ENCODE measurements at places on chromosomes 7 and 10.

GRCh38 chr7:108528183-108528712 lies 2.3 kb upstream of the PNPLA8 start:
- no peak for DNase-seq

- no peak for DNase-seq
Observed at GRCh38 chr7:73678862-73679261, 4.4 kb downstream of the DNAJC30 start.

GRCh38 chr7:43905209-43905946 lies 1.0 kb downstream of the URGCP start:
- no peak for DNase-seq

GRCh38 chr7:18597754-18598153 lies 102.2 kb downstream of the HDAC9 start:
- no peak for DNase-seq
